ENCODE measurements at places on chromosomes 7 and 10. TPM values are rescaled to one million over a fixed set of nuclear protein-coding genes. Genes with fewer than 3 reads are reported as not detected.

GRCh38 chr7:29170781-29171180, 23.8 kb upstream of the CHN2 start:
- H3K27ac ChIP-seq, result no peak overlapping the region
- no peak overlapping the region for H3K4me3 ChIP-seq
- DNase-seq, result no peak
- no peaks in the 10 kb centered on the region for H3K27me3 ChIP-seq

Gene MRC1
- 10.8 TPM for total RNA-seq

Gene LIPF
- not detected for total RNA-seq

- no peak overlapping the region for H3K4me3 ChIP-seq
- DNase-seq, result no peak
- no peaks in the 10 kb centered on the region for H3K4me1 ChIP-seq
- no peak overlapping the region for H3K27ac ChIP-seq
These were observed 216.2 kb downstream of the KIAA1217 start for GRCh38 chr10:24425151-24425550.
